ENCODE measurements at places on chromosomes 1 and 21.

- no peak for DNase-seq
These were observed 247.9 kb upstream of the LYPLAL1 start for GRCh38 chr1:218925777-218926176.

DNA sequence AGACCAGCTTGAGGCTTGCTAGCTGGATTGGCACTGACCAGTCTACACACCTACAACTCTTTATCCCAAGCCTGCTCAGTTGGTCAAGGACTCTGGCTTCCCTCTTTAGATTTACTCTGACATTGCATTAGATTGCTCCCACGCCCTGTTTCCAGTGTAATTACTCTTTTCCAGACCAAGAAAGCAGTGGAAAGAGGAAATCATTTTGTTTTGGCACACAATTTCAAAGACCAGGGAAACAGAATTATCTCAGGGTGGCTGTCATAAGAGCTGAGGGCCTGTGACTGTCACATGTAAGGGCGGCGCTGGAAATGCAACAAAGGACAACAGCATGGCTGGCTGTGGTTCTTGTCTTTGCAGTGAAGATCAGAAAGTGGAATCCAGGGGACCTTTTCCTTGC, 302.7 kb downstream of the HHAT start:
- no peak for DNase-seq

DNA sequence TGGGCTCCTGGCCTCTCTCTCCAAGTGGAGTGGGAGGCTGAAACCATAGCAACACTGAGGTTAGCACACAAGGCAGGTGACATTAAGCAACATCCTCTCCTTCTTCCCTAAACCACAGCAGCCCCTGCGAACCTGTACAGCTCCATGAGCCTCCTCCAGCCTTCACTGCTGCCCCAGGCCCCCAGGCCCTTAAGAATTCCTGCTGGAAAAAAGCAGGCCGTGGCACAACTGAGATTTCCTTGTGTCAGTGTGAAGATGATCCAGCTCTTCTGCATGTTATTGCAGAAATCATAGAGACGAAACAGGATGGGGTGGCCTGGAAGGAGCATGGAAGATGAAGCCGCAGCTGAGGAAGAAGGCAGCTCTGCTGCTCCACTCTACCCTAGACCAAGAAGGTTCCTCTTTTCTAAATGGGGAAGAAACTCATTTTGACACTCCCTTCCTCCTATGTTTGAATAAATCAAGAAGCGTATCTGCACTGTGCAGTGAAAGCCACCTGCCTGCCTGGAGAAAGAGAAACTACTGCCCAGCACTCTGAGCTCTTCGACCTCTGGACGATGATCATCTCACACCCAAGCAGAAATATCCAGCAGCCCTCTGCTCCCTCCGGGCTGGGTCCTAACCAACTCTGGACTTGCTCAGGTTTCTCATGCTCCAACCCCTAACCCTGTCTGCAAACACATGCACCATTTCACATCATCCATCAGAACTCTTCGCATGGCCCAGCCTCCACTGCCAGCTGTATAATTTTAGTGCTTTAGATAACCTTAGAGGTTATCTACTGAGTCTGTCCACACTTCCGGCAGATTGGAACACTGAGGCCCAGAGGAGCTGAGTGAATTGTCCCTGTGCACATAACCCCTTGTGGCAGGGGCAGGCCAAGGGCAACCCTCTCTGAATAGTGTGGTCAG, 20.7 kb downstream of the SH3BP5L start:
- DNase-seq = peak; percentile 70

- DNase-seq = peak; percentile 54
These were observed 2.8 kb upstream of the C1orf162 start for GRCh38 chr1:111471012-111471411.

GRCh38 chr1:169361281-169361680, 6.3 kb downstream of the NME7 start:
- DNase-seq = no peak

DNA sequence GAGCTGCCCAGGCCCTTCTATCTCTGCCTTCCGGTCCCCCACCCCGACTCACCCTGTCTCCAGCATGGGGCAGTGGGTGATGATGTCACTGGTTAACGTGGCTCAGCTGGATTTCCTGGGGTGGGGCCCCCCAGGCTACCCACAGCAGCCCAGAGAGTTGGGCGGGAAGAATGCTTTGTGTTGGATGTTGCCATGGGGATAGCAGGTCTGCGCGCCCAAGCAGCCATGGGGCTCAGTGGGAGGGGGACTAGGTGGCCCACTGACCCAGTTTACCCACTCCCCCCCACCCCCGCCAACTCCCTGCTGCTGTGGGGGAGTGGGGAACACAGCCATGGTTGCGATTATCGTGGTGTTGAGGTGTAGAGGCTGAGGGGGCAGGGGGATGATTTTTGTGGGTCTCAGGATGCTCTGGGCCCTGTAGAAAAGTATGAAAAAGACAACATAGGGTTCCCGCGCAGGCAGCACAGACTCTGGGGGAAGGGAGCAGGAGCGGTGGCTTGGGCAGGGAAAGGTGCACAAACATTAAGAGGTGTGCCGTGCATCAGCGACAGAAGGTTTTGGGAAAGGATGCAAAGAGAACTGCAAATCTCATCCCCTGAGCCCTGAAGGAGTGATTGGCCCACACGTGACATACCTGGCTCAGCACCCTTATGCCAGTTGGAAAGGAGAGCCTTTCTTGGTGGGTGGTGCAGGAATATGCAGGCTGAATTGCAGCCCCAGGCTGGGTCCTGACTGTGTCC, 8.5 kb downstream of the CELSR2 start:
- no peak for DNase-seq

DNA sequence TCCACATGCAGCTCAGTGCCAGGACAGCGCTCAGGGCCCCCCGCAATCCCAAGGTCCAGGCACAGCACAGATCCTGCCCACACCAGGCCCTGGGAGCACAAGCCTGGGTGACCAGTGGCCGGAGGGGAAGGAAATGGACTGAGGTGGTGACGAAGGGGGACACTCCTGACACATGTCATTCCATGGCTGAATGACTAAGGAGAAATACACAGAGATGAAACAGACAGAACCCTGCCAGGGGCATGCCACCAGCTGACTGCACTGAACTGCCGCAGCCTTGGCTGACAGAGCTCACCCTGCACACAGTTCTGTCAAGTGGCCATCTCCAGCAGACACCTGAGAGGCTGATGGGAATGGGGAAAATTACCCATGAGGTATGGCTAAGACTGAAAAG, 56.1 kb downstream of the HSF2BP start:
- no peak for DNase-seq

DNA sequence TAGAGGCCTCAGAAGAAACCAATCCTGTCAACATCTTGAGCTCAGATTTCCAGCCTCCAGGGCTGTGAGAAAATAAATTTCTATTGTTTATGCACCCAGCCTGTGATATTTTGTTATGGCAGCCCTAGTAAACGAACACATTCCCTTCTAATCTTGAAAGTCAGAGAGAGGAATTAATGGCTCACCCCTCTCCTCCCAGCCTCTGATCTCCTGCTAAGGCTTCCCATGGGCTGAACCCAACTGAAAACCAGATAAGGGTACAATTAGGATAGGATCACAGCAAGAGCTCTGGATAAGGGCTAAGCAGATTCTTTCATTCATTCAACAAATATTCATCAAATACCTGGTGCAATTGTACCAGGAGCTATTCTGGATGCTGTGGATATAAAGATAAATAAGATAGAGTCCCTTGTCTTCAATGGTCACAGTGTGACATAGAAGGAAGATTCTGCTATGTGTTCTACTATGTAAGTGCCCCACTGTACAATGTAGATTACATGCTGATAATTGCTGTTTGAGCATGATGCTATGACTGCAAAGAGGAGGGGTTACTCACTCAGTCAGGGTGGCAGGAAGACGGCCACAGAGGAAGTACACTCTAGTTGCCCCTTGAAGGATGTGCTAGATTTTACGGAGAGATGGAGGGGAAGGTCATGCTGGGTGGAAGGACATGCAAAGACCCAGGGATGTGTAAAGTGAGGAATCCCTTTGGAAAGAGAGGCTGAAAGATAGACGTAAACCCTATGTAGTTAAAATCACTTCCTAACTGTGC, 203.3 kb upstream of the JUN start:
- no peak for DNase-seq

DNA sequence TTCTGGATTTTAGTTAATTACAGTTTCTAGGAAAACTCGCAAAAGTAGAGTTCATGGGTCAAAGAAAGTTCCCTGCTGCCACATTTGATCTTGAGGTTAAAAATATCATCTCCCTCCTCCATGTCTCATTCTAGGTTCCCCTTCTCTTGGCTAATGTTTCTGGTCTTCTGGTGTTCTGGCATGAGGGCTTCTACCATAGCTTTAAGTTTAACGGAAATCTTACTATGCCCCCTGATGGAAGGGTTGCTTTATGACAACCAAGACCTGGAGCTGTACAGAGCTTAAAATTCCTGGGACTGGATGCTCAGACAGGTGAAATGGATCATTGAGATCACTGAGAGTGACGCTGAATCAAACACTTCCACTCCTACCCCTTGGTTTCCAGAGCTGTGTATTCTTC, 1881.7 kb downstream of the MRPL39 start:
- no peak for DNase-seq

DNA sequence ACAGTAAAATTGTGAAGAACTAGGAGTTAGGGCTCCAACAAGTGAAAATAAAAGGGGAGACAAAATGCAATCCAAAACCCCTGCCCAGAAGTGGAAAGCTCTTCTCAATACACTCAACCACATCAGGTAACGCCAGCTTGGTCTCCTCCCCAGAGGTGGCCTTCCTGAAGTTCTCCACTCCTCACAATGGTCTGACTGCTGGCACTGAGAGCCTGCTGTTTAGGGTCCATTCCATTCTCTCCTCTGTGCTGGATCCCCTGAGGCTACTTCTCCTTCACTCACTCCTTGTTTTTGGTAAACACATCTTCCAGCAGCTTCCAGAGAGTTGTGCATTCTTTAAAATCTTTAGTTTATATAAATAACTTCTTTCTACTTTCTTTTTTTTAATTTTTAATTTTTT, 189.5 kb downstream of the KCNT2 start:
- DNase-seq = no peak

DNA sequence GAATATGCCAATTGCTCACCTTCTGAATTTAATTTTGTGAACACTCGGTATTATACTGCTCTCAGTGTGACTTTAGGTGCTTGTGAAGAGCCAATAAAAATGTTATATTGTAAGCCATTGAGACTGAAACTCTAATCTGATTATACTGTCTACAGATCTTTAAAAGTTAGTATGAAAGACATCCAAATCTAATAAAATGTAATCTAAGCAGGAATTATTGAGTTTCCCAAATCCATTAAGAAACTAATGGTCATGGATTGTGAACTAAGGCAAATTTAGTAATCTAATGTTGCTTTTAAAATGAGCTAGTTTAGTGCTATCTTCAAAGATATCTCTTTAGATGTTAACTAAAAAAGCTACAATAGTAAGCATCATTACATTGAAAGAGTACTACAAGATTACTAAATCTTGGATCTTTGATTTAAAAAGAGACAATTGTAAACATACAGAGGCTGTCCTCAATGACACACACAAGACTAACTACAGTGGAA, 1132.4 kb upstream of the B3GALT2 start:
- no peak for DNase-seq

- no peak for DNase-seq
These were observed 35.1 kb downstream of the ATP1A1 start for GRCh38 chr1:116408193-116408592.

- DNase-seq = no peak
These were observed 79.3 kb downstream of the LHX4 start for GRCh38 chr1:180309338-180309737.

DNA sequence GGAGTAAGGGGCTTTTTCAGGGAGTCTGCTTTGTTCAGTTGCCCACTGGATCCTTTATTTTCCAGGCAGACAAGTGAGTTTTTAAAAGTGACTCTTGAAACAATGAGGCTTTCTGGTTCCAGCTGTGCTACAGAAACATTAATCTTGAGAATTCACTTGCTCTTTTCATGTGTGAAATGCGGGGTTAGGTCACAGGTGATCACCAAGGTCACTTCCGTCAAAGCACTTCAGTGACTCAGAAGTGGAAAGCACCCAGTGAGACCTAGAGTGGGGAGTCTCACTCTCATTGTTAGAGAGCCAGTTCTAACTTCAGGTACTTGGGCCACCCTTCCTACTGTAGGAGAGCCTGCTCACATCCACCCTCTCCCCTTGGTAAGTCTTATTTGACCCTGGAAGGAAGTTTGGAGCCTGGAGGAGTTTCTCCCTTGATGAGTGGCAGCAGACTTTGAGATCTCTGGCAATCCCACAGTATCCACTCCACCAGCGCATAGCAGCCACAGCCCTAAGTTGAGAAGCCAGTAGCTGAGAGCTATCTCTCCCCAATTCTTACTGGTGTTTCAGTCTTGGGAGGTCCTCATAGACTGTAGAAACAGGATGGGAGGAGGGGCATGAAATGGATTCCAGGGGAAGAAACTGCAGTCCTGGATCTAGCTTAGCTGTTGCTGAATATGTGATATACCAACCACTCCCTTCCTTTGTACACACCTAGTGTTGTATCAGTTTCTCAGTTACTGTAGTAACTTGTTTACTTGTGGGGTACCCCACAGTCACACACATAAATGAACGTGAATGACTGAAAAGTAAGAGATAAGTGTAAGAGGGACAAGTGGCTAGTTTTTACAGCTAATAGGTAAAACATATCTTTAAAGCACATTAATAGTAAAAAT, 3.1 kb downstream of the TACSTD2 start:
- DNase-seq = no peak

GRCh38 chr1:2199042-2199810, 4.7 kb upstream of the FAAP20 start:
- no peak for DNase-seq

- no peak for DNase-seq
These were observed 26.7 kb upstream of the CYP4X1 start for GRCh38 chr1:46996659-46997281.

- no peak for DNase-seq
These were observed 17.1 kb upstream of the CCDC190 start for GRCh38 chr1:162878000-162878596.

DNA sequence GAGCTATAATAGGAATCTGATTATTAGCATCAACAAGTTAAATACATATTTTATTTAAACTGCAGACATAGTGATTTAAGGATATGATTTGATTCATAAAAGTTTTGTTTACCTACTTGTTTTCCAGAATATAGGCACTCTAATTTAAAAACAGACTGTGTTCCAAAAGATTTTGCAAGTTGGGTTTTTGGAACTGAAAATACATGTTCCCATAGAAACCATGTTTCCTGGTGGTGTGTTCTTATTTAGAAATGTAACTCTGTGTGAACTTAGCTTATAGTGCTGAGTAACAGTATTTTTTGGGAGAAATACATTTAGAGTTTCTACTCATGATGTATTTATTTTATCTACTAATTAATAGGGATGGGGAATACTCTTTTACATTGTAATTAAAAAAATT, 21.8 kb downstream of the USP25 start:
- no peak for DNase-seq

DNA sequence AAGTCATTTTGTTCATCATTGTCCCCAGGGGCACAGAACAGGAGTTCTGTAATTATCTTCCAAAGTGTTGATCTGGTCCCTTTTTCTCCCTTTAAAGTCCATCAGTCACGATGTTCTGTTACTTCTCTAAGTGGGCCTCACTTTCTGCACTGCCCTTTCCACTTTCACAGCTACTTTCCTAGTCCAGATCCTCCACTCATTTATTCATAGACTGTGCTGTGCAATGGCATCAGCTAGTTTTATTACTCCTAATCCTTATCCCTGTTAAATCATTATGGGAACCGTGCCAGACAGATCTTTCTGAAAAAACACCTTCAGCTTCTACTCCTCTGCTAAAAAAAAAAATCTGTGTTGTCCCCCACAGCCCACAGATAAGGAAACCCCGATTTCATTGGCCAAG, 64.0 kb upstream of the BCL10 start:
- no peak for DNase-seq

Measured in KG1 (cell line).